ENCODE measurements at places on chromosomes 3 and 15. TPM values are rescaled to one million over a fixed set of nuclear protein-coding genes. Genes with fewer than 3 reads are reported as not detected.

- no peak for DNase-seq
These were observed 75.1 kb downstream of the GRM7 start for GRCh38 chr3:6935970-6936369.

DNA sequence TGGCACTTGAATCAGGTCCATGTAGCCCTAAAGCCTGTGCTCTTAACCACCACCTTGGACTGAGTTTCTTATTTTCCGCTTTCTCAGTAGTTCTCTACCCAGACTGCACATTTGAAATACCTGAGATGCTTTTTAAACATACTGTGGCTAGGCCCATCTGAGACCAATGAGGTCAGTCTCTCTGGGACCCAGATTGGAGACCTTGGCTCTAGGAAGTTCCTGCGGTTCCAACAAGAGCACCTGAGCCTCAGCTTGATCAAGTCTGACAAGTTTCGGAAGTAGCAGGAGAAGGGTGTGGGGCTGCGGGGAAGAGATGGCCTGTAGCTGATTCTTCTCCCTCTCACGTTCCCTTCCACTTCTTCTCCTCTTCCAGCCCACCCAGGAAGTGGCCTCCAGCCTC, 11.5 kb upstream of the TSEN2 start:
- DNase-seq: no peak

- DNase-seq: no peak
These were observed 54.3 kb upstream of the HACD2 start for GRCh38 chr3:123638936-123639689.

TGM4 gene
- not detected for polyA plus RNA-seq

LRTM1 gene
- not detected for polyA plus RNA-seq

DNA sequence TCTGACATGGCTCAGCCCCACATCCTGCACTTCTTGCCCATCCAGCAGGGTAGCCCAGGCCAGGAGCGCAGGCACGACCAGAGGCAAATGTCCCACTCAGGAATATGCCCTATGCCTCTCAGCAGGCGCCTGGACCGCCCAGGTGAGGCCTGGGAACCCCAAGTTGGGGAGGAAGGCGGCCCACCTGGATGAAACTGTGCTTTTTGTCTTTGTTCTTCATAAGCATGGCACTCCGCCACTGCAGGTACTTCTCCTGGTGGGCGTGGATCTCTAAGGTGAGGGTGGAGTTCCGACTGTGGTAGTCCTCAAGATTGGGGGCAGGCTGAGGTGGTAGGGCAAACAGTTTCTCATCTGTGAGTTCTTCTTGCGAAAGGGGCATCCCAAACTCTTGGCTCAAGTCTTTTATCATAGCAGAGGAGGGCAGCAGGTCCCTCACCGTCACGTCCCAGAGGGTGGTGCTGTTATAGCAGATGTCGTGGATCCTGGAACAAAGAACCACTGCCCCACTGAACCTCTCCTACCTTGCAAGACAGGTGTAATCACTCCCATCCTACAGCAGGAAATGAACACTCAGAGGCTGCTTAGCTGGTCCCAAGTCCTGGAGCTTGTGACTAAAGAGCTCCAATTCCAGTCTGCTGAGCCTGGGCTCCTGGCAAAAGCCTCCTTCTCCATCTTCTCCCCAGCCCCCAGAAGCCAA, 53.2 kb downstream of the ACAD9 start:
- no peak for DNase-seq

PEAK1 gene
- 4.0 TPM for polyA plus RNA-seq

DNA sequence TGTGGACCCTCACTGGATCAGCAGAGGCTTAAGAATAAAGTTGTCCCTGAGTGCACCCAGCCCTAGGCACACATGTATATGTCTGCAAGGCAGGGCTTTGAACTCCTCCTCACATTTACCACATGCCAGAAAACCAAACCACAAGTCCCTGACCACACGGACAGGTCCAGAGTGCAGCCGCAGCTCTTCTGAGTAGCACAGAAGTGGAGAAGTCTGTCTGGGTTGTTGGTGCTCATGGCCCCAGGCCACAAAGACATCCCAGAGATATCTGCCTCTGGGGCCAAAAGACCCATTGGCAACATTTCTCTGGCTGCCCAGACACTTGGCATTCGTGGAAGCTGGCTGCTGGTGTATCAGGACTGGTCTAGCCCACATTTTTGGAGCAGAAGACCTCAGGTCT, 17.4 kb downstream of the SUSD5 start:
- DNase-seq: no peak

GPR149 gene
- not detected for polyA plus RNA-seq

DNA sequence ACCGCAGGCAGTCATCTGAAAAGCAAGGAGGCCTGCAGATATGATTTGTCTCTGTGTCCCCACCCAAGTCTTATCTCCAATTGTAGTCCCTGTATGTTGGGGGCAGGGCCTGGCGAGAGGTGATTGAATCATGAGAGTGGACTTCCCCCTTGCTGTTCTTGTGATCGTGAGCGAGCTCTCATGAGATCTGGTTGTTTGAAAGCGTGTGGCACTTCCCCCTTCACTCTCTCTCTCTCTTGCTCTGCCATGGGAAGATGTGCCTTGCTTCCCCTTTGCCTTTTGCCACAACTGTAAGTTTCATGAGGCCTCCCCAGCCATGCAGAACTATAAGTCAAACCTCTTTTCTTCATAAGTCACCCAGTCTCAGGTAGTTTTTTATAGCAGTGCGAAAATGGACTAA, 83.3 kb downstream of the TMCO5A start:
- no peak for DNase-seq
